Stimulated activated CD8-positive, alpha-beta memory T cell treated with anti-CD3 and anti-CD28 coated beads, Interleukin-15, amount 100 ng/mL, for 4 hours (primary cell): ENCODE measurements at places on chromosomes 1 and 21.

- DNase-seq = no peak
These were observed 19.1 kb upstream of the LMX1A start for GRCh38 chr1:165375623-165376022.

- no peak for DNase-seq
These were observed 198.9 kb upstream of the UBE2U start for GRCh38 chr1:64004451-64005025.

DNA sequence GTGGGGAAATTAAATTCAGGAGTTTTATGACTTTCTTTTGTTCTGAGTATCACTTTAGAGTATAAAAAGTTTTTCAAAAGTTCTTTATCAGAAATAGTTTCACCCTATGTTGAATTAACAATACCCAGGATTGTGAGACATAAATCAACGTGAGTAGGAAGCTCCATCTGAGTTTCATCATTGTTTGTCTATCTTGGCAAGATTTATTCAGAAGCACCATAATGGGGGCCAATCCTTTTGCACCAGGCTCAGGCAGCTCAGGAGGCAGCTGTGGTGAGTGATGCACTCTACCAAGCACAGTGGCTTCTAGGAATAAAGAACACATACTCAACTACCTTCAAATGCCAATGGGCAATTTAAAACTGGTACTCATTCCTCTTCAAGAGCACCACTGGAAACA lies 12.0 kb downstream of the CREG1 start:
- DNase-seq = no peak

- no peak for DNase-seq
These were observed 15.6 kb downstream of the RASAL2 start for GRCh38 chr1:178109348-178110143.

DNA sequence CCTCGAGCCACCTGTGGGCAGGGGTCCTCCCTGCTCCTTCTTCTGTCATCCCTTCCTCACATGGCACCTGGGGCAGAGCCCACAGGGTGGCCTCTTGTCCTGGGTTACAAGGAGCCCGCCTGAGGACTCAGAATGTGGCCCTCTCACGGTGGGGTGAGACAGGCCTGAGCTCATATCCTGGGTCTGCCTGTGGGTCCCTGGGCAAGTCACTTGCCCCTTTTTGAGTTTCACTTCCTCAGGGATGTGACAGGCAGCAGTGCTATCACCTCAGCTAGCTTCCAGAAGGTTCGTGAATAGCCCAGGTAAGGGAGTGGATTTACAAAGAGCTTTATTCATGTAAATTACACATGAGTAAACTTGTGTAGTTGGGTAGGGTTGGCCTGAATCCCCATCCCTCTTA lies 33.5 kb downstream of the HTR6 start:
- DNase-seq = no peak

DNA sequence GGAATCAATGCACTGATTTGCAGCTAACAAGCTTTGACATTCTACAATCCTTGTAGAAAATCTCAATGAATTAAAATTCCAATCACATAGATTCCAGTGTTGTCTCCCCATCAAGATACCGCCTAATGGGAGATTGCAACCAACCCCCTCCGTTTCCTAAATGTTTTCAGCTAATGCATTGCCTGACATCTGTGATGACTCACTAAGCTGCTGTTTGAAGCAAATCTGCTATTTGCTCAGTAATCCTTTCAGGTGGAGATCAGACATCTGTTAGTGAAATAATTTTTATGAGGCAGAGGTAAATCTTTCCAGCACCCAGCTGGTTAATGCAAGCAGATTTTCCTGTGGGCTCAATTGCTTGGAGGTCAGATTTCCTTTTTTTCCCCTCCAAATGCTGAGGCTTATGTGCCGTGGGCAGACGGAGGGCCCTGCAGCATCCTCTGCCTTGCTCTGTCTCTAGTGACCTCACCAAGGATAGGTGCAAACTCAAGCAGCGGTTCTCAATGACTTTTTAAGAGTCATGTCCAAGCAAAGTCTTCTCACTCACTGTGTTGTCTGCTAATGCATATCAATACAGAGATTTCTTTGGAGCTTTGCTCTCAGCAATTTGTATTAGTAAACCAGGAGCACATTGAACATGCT lies 91.1 kb upstream of the RAB3GAP2 start:
- no peak for DNase-seq

DNA sequence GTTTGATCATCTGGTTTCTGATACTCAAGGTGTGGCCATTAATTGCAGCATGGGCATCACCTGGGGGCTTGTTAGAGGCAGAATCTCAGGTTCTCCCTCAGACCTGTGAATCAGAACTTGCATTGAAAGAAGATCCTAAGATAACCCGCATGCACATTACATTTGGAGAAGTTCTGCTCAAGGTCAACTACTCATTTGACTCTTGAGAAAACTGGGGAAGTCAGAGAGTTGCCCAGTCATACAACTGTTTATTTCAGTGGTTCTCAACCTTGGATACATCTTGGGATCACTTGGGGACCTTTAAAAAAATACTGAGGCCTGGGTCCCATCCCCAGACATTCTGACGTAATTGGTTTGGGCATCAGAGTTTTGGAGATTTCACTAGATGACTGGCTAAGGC lies 30.5 kb downstream of the CAMTA1 start:
- DNase-seq = no peak

- DNase-seq = no peak
These were observed 241.0 kb downstream of the KCNJ6 start for GRCh38 chr21:37675202-37675801.

DNA sequence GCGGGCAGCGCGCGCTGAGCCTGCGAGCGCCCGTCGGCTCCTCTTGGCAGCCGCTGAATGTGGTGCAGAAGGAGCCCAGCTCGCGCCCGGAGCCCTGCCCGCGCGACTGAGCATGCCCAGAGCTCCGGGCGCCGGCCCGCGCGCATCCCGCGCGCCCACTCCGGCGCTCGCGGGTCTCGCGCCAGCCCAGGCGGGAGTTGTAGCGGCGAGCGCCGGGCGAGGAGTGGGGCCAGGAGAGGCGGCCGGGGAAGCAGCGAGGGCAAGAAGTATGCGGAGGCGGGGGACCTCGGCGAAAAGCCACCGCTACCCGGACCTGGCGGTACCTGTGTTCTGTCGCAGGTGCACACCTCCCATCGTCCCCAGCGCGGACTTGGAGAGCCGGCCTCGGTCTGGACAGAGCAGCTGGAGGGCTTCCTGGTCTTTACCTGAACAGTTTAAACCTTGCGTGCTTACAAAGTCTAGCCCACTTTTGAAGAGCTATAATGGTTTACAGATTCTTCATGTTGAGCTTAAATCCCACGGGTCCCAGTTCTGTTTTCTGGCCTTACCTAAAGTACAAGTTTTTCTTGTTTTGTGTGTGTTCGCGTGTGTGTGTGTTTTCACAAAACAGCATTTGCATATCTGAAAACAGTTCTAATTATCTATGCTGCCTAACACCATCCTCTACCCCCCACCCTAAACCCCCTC lies at the start of gene DDAH1:
Gene DDAH1 (minus strand): TSS at position 61 of the 687 bp plus-strand sequence. CDS start 114 bp downstream, outside the sequence.
- DNase-seq = no peak

- DNase-seq = no peak
These were observed 22.5 kb downstream of the KIF26B start for GRCh38 chr1:245177071-245177900.

DNA sequence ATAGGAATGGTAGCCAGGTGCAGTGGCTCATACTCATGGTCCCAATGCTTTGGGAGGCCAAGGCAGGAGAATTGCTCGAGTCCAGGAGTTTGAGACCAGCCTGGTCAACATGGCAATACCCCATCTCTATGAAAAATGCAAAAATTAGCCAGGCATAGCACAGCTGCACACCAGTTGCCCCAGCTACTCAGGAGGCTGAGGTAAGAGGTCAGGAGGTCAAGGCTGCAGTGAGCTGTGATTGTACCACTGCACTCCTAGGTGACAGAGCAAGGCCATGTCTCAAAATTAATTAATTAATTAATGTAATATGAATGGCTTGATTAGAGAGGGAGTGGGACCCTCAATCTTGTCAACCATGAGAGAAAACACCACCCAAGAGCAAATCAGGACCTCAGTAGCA lies 198.7 kb upstream of the DUSP10 start:
- no peak for DNase-seq

GRCh38 chr1:60394436-60394835 lies 320.9 kb upstream of the C1orf87 start:
- DNase-seq = no peak

- DNase-seq = no peak
These were observed 29.3 kb upstream of the SHISA4 start for GRCh38 chr1:201859424-201859823.

DNA sequence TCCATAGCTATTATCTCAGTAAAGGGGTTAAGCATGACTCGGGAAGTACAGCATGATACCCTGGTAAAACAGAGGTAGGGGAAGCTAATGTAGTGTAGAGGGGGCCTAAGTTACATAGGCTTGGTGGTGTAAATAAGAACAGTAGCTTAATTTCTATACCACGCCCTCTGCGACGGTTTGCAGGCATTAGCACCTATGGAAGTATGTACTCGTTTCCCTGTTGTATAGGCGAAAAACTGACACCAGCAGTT lies 470 bp upstream of the NAXE start:
- no peak for DNase-seq

DNA sequence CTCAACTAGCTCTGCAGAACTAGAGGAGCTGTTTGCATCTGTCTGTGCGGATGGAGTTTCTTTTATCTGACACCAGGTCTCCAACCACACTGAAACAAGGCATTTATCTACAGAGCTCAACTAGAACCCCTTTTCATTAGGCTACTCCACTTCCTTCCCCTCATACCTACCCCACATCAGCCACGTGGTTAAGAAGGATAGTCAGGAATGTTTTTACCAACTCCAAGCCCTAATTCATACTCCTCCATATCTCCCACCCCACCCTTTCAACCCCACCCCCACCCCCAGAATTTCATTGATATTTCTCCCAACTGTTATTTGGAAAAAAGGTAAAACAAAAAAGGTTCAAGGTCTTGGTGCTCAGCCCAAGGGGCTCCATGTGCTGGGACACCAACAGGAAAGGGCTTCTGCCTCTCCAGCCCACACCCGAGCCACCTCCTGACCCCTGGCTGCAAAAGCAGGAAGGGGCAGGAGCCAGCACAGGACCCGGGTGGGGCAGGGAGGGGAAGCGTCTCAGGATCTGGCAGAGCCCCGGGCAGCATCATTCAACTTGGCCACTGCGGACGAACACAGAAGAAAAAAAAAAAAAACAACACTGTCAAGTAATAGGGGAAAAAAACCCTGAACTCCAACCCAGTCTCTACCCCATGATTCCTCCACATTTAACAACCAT lies 7.0 kb downstream of the ENSA start:
- no peak for DNase-seq

DNA sequence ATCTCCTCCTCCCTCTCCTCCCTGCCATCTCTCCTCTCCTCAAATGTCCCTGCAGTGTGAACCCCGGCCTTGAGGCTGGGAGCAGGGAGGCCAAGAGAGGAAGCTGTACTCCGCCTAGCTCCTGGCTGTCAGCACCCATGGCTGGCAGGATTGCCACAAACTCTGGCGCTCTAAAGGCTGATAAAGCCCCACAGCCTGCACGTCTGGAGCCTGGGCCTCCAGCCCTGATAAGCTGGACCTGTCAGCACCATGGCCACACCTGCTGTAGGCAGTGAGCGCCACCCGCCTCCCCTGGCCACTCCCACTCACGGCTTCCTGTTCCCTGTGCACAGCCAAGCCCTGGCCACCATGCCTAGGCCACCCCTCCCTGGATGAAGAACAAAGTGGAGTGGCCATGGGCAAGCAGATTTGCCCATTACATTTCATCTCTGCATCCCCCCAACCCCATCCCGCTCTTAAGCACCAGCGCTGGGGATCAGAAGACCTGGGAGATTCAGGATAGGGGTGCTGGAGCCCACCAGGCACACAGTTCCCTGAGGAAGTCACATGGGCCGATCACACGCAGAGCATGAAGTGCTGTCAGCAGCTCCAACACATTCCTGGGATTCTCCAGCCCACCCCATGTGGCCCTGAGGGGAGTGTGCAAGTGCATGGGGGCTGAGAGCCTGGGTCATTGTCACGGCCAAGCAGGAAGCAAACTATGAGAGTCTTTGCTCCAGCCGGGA lies 24.2 kb upstream of the NPPB start:
- no peak for DNase-seq

DNA sequence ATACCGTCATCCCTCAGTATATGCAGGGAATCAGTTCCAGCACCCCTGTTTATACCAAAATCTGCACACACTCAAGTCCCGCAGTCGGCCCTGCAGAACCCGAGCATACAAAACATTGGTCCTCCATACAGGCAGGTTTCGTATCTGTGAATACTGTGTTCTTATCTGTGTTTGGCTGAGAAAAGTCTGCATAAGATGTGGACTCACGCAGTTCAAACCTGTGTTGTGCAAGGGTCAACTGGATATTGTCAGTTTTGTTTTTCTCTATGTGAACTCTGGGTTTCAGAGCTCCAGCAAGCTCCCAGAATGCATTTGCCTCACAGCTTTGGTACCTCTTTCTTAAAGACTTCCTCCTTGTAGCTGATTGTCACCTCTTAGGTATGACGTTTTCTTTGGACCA lies 100.6 kb downstream of the NR5A2 start:
- no peak for DNase-seq

DNA sequence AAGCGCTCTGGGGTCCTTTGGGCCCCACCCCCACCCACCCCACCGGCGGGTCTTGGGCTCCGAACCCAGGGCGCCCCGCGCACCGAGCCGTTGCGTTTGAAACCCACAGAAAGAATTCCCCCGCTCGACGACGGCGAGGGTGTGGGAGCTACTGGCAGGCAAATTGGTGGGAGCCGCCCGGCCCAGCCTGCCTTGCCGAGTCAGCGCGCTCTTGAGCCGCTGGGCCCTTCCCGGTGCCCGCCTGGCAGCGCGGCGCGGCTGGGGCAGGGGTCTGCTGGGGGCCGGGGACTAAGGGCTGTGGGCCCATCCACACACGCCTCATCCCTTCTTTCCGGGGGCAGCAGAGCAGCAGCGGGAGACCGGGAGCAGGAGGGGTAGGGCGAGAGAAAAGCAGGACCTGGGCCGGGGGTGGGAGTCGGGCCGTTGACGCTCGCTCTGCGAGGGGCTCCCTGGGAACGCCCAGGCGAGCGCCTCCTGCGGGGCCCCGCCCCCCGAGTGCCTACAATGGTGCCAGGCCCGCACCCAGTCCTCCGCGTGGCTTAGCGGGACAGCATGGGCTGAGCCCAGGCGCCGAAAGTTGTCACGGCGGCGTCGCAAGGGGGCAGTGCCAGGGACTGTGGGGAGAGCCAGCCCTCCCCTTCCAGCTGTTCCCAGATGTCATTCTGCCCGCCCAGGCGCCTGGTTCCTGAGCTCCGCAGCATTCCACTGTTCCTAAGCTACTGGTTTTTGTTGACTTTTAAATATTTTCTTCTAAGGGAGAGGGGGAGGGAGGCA lies at the start of gene C1orf94:
Gene C1orf94 (plus strand): TSS at position 78 of the 774 bp plus-strand sequence. CDS start 883 bp downstream, outside the sequence.
- no peak for DNase-seq

DNA sequence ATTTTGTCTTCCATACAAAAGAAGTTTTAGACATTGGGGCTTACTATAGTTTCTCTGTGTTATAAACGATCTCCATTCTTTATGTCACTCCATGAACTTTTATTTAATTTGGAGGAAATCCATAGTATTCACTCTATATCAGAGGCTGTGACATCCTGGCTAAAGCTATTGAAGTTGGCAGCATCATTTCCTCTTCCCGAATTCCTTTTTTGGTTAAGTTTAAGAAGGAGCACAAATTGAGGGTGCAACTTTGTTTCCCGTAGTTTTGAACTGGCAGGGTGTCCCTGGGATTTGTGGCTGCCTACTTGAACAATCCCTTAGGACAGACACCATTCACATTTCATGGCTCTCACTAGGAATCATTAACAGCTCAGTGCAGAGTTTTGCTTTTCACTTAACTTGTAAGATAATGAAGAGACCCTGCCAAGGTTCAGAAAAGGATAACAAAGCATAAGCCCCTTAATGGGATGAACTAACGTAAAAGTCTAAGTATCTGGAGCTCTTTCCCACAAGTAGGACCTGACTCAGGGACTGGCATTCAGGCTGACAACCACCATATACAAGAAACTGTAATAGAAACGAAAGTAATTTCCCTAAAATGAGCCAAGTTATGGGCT lies 13.9 kb downstream of the S1PR1 start:
- DNase-seq = no peak
